Nephron progenitor cell (in vitro differentiated cells): ENCODE measurements at places on chromosomes 16 and 17.
A peak's percentile ranks its signal among the peaks of the same experiment; 100 is the strongest.

DNA sequence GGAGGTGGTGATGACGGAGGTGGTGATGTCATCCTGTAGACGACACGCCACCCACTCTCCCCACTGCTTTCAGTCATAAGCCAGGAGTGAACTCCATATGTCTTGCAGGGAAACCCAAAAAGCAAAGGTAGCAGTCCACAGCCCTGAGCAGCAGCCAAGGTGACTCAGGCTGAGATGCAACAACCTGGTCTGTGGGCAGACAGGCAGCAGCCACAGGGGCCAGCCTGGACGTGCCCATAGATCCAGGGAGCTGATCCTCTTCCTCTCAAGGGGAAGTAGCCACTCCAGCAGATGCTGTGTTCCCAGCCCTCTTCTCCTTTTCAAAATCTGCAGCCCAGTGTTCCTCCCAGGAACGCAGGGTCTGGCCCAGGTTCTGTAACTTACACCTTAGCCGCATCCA is 17.3 kb upstream of the CIITA start:
- no peak for DNase-seq

DNA sequence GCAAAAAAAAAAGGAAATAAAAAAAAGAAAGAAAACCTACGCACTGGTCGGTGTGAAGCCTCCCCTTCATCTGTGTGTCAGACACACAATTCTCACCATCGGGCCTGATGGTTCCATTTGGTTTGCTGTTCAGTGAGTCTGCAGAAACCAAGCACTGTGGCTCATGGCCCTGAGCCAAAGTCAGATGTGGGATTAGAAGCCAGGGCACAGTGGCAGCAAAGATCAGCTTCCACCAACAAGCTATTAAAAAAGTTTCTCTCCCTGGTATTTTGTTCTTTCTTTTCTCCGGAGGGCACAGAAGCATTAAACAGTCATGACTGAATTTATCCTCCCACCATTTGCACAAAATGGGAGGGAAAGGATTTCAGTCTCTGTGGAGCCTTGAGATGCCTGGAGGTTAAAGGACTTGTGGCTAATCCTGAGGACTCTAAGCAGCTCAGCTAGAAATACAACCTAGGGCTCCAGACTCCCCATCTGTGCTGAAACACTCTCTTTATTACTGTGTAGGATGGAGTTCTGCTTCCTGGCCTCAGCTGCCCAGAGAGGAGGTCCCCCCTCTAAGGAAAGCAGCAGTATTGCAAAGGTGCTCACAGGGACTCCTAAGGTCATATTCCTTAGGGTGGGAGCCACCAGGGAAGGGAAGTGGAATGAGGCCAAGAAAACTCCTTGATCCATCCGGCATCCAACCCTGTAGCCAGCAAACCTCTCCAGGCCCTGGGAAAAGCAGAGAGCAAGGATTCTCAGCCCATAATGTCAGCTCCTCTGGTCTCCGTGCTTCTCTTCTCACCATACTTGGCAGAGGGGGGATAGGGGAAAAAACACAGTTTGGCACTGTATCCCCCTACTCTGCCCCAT is 28.2 kb downstream of the SLC39A11 start:
- no peak for DNase-seq

DNA sequence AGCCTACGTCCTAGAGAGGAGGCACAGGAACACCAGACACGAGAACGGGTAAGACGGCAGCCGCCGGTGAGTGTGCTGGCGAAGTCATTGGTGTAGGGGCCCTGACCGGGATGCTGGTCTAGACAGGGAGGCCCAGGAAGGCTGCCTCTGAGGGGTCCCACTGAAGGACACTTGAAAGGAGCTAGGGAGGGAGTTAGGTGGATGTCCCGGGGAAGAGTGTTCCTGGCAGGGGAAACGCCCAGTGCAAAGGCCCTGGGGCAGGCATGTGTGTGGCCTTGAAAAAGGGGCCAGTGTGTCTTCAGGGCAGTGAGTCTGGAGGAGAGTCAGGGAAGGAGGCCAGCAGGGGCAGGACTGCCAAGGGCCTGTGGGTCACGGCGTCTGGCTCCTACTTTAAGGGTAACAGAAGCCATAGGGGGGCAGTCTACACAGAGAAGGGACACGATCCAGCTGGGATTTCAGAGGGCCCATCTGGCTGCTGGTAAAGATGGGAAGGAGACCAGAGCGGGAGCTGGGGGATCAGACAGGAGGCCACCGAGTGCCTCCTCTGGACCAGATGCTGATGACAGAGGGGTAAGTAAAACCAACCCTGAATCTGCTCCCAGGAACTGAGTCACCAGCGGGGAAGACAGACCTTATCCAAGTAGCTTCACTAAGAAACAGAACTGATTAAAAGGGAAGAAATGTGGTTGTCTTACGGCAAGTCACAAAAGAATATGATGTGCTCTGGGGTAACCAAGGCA is 115.9 kb downstream of the LITAF start:
- DNase-seq, result no peak

GRCh38 chr16:2003827-2004641 is 5.6 kb downstream of the ZNF598 start:
- peak; percentile 98 for DNase-seq

DNA sequence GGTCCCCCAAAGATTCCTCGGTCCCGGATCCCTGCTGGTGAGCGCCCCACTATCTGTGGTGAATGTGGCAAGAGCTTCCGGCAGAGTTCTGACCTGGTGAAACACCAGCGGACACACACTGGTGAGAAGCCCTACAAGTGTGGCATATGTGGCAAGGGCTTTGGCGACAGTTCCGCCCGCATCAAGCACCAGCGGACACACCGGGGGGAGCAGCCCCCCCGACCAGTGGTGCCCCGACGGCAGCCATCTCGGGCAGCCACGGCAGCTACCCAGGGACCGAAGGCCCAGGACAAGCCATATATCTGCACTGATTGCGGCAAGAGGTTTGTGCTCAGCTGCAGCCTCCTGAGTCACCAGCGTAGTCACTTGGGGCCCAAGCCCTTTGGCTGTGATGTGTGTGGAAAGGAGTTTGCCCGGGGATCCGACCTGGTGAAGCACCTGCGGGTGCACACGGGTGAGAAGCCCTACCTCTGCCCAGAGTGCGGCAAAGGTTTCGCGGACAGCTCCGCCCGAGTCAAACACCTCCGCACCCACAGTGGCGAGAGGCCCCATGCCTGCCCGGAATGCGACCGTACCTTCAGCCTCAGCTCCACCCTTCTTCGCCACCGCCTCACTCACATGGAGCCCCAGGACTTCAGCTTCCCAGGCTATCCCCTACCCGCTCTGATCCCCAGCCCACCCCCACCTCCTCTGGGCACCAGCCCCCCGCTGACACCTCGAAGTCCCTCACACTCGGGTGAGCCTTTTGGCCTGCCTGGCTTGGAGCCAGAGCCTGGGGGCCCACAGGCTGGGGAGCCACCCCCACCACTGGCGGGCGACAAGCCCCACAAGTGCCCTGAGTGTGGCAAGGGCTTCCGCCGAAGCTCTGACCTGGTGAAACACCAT is 2.8 kb downstream of the ZNF48 start:
- no peak for DNase-seq

GRCh38 chr17:9521062-9521461 is 54.6 kb downstream of the STX8 start:
- no peak for DNase-seq

GRCh38 chr17:48231995-48232959 is 124.7 kb downstream of the SNX11 start:
- DNase-seq, result no peak

GRCh38 chr16:90028985-90029384 is 9.7 kb upstream of the DBNDD1 start:
- no peak for DNase-seq

DNA sequence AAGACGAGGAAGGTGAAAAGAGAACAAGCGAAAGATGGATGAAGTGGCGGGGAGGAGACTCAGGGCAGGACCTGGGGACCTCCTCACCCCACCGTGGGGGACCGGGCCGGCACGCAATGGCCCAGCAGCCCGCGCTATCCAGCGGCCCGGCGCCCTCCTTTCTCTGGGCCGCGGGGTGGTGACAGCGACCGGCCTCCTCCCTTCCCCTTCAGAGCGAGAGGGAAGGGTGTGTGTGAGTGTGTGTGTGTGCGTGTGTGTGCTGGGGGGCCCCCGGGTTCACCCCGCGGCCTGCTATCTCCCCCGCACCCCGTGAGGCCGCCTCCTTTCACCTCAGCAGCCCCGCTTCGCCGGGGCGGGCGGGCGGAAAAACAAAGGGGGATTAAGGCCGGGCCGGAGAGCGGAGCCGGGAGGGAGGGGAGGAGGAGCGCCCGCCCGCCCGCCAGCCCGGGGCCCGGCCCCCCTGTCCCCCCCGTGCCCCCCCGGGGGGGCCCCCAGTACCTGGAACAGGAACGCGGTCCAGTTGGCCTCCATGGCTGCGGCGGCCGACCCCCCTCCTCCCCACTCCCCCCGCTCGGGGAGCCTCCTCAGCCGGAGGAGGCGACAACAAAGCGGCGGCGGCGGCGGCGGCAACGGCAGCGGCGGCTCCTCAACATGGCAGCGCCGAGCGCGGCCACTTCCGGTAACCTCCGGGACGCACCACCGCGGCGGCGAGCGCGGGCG is at the start of gene VEZF1:
Gene VEZF1 (minus strand): TSS at position 674 of the 720 bp plus-strand sequence. CDS start 143 bp downstream, at position 531.
- DNase-seq, result peak; percentile 87

DNA sequence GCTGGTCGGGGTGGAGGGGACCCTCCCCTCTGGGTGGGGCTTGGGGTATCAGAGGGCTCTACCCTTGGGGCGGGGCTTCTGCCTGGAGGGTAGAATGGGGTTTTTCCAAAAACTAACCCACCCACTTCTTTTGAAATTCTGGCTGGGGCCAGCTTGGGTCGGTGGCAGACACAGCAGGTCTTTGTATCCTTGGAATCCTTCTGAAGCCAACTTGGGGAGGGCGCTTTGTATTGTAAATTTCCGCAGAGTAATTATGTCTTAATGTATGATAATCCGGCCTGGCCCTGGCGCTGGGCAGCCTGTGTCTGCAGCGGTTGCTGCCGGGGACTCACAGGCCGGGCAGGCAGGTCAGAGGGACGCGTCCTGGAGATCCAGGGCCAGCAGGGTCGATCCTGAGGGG is 33.9 kb upstream of the GSE1 start:
- DNase-seq, result no peak

- no peak for DNase-seq
Observed at GRCh38 chr16:370979-371514, 709 bp upstream of the MRPL28 start.

GRCh38 chr17:48611681-48612455 is 1.1 kb upstream of the HOXB7 start:
- DNase-seq, result peak; percentile 82

GRCh38 chr16:87074641-87075318 is 242.4 kb downstream of the C16orf95 start:
- DNase-seq, result no peak

DNA sequence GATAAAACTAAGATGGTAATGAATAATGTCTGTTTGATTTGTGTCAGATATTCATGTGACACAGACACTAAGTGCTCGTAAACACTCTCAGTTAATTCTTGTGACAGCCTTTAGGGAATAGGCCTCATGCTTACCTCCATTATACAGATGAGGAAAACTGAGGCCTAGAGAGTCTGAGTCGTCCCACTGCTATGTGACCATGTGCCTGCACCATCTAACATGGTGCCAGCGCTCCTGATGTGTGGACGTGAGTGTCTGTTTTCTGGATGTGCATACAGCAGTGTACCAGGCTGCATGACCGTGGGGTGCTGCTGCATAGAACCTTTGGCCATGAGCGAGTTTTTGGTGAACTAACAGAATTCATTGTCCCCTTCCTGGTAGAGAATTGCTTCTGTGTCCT is 61.8 kb downstream of the MPRIP start:
- DNase-seq, result no peak

DNA sequence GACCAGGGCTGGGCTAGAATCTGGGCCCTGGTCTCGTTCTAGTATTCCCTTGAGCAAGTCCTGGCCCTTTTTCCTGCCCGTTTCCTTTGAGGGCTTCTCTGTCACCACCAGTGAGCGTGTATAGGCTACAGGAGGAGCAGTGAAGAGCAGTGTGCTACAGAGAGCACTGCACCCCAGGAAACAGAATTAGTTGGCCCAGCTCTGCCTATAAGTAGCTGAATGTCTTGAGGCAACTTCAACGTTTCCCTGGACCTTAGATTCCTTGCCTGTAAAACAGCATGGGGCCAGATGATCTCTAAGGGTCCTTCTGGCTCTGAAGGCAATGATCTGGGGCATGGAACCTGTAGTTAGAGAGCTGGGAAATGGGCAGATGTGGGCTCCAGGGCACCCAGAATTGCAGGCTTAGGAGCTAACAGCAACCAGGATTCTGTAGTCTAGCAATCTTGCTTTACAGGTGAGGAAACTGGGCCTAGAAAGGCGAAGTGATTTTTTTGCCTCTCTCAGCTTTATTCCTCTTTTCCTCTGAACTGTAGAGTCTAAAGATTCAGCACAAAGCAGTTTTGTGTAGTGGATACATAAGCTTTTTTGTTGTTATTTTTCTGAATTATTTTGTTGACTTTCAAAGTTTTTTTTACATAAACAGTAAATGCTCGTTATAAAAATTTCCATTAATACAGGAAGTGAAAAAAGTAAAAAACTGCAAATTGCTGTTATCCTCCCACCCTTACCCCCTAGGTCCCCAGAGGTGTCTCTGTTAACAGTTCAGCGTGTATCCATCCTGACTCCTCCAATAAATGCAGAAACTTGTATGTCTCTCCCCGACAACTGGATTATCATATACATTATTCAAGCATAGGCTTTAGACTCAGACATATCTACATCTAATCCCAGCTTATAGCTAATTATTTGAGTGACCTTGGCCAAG is 1.7 kb upstream of the MYL4 start:
- DNase-seq, result no peak

DNA sequence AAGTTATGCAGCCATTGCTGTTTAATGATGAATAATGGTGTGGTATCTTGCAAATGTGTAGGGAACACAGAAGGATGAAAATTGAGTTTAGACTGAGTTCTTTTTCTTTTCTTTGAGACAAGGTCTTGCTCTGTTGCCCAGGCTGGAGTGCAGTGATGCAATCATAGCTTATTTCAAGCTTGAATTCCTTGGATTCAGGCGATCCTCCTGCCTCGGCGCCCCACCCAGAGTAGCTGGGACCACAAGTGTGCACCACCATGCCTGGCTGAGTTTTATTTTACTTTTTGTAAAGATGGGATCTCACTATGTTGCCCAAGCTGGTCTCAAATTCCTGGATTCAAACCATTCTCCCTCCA is 74.6 kb upstream of the TBC1D3K start:
- DNase-seq, result no peak

DNA sequence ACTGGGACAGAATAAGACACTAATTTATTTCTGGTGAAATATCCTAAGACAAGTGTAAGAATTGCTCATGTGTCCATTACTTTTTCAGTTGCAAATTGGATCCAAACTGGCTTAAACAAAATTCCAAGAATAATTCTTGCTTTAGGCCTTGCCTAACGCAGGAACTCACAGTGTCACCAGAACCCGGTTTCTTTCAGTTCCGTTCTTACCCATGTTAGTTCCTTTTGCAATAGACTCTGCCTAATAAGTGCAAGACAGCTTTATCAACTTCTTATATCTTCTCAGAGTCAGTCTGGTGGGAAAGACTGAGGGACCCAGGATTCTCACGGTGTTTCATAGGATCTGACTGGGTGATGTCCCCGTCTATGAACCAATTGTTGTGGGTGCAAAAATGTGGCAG is 24.7 kb downstream of the GDE1 start:
- no peak for DNase-seq

GRCh38 chr17:62650587-62650986 is 23.1 kb downstream of the MRC2 start:
- DNase-seq, result no peak
